ENCODE measurements at places on chromosomes 12 and 14.
A peak's percentile ranks its signal among the peaks of the same experiment; 100 is the strongest.

DNA sequence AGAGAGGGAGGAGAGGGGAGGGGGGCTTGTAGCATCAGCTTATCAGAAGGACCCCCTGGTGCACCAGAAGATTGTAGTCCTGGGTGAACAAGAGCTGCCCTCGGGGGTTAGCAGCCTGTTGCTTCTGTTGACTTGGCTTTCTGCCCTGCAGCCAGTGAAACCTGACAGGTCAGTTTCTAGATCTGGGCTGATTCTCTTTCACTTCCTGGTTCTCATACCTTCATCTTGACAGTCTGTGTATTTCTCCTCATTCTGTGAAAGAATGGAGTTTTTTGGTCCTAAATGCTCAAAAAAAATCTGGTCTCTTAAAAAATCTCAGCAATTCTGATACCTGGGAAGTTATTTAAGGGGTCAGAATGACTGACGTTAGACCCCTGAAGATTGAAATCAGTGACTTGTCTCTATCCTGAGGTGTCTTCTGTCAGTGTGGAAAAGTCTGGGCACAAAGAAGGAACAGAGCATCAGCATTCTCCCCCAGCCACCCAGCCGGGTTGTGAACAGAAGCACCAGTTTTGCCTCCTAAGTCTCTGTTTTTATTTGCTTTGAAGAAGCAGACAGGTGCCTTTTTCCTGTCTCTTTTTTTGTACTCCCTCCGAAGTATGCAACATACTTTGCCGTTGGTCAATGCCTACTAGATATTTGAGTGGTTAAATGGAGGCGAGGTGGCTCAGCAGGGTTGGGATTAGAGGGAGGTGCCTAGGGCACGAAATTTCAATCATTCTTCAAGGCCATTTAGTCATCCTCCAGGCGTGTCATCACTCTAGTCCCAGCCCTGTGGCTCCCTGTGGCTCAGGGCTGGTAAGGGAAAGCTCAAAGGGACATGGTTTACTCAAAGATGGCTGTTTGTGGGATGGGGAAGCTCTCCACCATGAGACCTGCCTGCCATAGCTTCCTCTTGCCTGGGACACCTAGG lies 24.0 kb downstream of the TTC9 start:
- DNase-seq = no peak

DNA sequence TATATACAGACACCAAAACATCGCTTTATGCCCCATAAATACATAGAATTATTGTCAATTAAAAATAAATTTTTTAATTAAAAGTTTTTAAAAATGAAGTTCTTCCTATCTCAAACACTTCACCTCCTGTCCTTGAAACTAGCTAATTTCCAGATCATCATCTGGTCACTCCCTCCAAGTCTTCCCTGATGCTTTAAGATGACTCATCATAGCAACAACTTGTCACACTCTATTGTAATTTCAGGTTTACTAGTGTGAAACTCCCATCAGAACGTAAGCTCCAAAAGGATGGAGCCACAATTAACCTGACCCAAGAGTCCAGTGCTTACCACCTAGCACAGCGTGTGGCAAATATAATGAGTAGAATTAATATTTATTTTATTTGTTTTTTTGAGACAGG lies 16.3 kb downstream of the GXYLT1 start:
- no peak for DNase-seq

DNA sequence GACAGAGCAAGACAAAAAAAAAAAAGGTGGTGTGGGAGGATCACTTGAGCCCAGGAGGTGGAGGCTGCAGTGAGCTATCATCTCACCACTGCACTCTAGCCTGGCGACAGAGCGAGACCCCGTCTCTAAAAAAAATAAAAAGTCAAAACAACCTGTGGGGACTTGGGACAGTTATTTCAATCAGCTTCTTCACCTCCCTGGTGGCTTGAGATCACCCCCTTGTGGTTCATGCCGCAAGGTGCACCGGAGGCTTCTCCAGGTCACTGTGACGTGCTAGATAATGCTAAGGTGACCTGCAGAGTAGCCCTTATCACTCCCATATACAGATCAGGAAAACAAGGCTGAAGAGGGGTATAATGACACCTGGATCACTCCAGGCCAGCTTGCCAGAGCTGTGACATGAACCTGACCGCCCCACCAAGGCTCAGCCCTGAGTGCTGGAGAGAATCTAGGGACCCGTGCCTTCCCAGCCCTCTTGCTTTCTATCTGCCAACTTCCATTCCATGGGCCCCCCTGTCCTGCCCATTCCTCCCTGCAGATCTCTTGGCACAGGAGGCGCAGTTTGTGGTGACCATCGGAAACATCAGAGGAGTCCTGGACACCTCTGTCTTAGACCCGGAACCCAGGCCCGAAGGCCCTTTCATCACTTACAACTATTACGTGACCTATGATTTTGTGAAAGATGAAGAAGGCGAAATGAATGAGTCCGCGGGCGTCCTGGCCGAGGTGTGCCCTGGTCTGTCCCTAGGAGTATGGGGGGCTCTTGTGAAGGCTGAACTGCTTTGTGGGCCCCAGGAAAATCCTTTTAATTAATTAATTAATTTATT lies 8.1 kb downstream of the LRRC43 start:
- peak; percentile 87 for DNase-seq

DNA sequence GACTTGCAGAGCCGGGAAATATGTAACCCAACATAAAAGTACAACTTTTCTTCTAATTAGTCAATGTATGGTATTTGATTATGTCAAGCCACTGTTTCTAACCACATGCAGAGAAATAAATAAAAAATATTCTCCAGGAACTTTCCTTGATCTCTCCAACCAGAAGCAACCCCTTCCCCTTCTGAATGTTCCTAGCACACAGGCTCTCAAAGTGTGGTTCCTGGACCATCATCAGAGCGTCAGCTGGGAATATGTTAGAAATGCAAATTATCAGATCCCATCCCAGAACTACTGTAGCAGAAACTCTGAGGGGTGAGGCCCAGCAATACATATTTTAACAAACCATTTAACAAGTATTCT lies 21.0 kb upstream of the ITPR2 start:
- no peak for DNase-seq

DNA sequence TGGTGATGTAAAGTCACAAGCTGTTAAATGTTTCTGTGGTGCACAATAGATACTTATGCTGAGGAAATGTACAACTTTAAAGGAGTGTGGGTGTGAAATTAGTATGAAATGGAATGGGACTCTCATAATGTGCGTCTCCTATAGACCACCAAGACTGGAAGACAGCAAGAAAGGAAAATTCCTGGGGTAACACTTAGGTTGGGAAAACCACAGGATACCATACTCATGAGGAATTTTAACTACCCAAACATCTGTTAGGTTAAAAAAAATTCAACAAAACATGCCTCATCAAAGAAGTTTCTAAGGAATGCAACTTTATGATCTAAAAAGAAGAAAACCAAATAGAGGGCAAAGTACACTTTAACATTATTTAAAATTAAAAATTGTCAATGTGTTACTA lies 113.7 kb upstream of the MYF6 start:
- DNase-seq = no peak

DNA sequence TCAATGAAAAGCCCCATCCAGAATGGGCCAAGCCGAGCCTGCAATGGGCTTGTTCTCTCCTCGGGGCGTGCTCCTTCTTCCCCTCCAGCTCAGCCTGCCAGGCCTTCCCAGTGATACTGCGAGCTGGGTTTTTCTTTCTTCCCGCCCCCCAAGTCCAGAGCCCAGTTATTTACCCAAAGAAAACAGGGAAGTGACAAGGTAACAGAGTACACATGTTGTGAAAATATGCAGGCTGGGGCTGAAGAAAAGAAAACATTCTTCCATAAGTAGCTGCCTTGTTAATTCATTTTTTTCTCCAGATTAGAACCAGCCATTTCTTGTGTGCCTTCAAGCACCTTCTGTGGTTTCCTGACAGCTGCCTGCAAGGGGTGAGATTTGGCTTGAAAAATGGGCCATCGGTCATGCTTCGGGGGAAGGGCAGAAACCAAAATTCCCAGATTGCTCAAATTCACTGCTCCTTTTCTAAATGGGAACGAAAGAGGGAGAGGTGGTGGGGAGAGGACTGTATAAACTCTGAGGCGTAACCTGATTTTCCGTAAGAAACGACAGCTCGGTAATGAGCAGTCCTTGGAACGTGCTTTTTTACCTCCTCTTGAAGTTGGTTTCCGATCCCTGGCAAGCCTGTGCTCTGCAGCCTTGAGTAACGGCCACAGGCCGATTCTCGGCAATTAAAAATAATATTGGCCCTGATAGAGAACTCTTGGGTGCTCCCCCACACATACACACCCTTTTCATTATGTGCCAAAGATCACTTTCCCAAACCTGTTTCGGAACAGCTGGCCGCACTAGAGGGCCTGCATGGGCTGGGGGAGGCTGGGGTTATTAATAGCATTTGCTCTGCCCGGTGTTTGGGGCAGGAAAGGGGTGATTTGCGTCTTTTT lies 229.4 kb downstream of the ZFP36L1 start:
- DNase-seq = peak; percentile 63

DNA sequence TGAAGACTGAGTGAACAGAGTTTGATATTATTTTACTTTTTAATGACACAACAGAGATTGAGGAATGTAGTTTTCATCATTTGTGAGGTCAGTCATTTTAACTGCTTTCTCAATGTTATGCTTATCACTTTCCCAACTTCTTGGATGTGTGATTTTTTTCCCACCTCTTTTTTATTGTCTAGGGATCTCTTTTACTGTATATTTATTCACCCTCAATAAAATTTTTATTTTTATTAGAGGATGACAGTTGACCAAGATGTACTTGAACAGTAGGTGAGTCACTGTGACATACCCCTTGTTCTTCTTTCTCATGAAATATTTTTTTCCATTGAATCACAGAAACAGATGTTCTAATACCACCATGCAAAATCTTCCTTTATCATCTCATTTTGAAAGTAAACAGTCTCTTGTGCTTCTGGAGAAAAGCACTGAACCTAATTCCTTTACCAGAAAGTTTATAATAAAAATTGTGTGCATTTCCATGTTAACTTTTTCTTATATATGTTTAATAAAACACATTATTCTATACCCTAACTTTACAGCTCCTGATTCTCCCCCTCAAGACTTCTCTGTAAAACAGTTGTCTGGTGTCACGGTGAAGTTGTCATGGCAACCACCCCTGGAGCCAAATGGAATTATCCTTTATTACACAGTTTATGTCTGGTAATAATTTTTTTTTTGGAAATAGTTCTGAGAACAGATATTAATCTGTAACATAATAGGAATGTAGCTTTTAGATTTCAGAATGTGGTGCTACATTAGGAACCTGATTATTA lies 65.9 kb downstream of the PTPRQ start:
- no peak for DNase-seq

DNA sequence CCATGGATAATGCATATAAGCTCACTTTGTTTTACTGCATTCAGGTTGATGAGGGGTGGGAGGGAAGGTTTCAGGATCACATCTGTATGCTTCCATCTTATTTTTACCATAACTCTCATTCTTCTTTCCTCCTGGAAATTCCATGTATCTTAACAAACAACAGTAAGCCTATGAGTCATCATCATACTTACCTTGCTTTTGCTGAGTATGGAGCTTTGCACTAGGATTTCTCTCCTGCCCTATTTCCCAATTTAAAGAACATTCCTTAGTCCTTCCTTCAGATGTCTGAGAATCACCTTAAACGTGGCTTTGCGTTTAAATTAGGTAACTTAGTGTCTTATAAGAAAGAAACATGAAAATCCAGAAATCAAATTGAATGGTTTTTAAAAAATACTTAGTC lies 1.6 kb upstream of the CLEC14A start:
- no peak for DNase-seq

- DNase-seq = peak; percentile 77
Observed at GRCh38 chr14:50055461-50056228, 60.7 kb downstream of the VCPKMT start.

DNA sequence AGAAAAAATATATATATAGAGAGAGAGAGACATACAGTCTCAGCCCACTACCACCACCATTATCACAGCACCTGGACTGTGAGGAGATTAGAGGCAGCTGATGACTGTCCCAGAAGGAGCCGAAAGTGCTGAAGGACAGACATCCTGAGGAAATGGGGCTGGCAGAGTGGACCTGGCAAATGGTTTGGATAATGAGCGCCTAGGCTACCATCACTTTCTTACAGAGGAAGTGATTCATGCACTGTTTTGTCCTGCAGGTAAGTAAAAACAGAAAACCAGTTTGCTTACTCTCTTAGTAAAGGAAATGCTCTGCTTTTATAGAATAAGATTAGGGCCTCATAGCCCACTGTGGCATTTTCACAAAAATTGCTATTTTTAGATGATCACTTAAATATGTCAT lies 28.6 kb upstream of the DNM1L start:
- no peak for DNase-seq

- DNase-seq = peak; percentile 63
Observed at GRCh38 chr12:122094735-122095631, 16.4 kb downstream of the MLXIP start.

DNA sequence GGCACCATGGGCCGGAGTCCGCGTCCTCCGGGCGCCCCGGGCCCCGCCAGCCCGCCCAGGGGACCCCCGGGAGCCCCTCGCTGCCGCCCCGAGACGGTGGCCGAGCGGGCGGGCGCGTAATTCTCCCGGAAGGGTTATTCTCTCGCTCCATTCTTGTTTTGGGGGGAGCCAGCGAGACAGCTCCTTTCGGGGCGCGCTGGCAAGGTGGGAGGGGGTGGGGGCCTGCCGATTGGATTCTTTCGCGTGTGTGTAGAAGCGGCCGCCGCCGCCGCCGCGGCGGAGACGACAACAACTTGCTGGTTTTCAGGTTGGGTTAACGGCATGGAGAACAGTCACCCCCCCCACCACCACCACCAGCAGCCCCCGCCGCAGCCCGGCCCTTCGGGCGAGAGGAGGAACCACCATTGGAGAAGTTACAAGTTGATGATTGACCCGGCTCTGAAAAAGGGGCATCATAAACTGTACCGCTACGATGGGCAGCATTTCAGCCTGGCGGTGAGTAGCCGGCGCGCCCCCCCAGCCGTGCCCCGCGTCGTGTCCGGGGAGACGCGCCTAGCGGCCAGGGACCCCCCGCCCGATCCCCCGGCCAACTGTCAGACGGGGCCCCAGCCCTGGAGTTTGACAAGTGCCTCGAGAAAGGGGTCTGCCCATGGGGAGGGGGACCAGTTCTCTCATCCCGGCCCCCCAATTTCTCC lies 755 bp downstream of the SETD1B start:
- peak; percentile 78 for DNase-seq

- no peak for DNase-seq
Observed at GRCh38 chr14:104297313-104297704, 158.9 kb downstream of the KIF26A start.

- no peak for DNase-seq
Observed at GRCh38 chr12:103679421-103680170, 92.5 kb downstream of the STAB2 start.

DNA sequence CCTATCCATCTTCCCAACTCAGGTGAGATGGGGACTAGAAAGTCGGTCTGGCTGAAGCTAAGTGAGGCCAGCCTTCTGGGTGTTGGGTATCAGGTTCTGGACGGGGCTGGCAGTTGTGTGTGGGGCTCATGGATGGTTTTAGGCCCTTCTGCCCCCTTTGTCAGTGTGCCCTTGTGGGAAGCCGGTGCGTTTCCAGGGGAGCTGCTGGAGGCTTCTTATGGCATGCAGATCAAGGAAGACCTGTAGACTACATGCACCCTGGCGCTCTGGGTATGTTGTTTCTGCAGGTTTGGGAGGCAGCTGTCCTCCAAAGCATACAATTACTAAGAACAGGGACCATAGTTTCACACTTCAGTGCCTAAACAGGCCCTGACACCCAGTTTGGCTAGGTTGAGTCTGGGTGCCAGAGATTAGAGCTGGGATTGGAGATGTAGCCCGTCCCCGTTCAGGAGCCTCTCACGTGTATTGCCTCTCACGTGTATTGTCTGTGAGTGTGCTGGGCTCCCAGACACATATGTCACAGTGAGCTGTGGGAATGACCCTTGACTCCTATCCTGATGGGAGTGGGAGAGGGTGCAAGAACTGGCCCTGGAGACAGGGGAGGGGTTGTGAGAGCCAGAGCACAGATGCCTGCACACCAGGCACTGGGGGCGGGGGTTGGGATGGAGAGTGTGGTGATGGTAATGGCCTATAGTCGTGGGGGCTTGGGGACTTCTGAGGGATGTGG lies 84.4 kb downstream of the SLC25A47 start:
- DNase-seq = no peak

Measured in hematopoietic multipotent progenitor cell treated with erythropoietin and hydrocortisone succinate and interleukin-3 and kit ligand, for 4 days (in vitro differentiated cells).